Stimulated activated CD4-positive, alpha-beta T cell treated with anti-CD3 and anti-CD28 coated beads, Interleukin-12 subunit alpha, Interleukin-12 subunit beta, amount 100 ng/mL, for 48 hours (primary cell): ENCODE measurements at places on chromosomes 2 and 18.

DNA sequence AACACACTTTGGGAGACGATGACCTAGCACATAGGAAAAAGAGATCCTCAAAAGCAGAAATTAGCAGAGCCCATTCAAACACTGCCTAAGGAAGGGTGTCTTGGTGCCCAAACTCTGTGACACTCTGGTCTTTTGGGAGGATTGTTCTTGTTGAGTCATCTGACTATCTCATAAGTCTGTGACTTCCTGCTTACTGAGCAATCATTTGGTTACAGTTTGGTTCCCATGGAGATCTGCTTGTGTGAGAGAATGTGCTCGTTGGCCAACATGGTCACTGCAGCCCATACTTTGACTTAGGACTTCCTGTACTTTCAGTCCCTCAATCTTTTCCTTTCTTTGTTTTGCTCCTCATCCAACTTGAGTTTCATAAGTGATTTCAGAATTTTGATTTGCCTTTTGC, 602.9 kb downstream of the NYAP2 start:
- no peak for DNase-seq

GRCh38 chr18:62152844-62153243, 34.0 kb downstream of the PIGN start:
- DNase-seq = no peak

GRCh38 chr2:218024871-218025270, 22.1 kb upstream of the TNS1 start:
- DNase-seq = no peak

- DNase-seq = peak; percentile 42
Measured at GRCh38 chr2:207123335-207123744, 42.4 kb downstream of the KLF7 start.

DNA sequence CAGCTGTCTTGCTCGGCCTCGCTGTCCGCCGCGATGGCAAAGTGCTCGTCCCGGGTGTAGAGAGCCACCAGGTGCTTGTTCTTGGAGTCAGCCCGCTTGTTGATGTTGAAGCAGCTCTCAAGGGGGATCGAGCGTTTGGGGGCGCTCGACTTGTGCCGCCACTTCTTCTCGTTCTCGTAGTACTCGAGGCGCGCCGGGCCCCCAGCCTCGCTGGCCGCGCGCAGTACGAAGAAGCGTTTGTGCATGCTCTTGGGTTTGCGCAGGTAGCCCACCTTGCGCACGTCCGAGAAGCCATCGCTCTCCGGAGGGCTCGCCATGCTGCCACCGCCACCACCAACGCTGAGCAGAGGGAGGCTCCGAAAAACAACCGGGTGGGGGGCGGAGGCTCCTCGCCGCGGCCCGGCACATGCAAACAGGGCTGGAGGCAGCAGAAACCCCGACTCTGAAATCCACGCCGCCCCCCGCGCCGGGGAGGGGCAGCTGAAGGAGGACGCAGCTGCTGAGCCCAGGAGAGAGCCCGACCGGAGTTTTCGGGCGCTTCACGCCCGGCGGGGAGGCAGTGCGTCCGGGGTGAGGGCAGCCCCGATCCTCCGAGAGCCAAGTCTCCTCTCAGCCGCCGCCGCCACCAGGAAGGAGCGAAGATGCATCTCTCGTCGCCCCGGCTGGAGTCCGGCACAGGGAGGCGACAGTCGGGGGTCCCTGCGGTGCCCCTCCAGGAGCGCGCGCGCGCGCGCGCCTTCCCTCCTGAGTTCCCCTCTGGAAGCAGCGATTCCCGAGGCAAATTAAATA, 1.0 kb downstream of the IRS1 start:
- DNase-seq = no peak

GRCh38 chr2:191637182-191638078, 40.5 kb upstream of the NABP1 start:
- no peak for DNase-seq

- DNase-seq = no peak
Measured at GRCh38 chr18:3869848-3870247, 419.9 kb downstream of the TGIF1 start.

DNA sequence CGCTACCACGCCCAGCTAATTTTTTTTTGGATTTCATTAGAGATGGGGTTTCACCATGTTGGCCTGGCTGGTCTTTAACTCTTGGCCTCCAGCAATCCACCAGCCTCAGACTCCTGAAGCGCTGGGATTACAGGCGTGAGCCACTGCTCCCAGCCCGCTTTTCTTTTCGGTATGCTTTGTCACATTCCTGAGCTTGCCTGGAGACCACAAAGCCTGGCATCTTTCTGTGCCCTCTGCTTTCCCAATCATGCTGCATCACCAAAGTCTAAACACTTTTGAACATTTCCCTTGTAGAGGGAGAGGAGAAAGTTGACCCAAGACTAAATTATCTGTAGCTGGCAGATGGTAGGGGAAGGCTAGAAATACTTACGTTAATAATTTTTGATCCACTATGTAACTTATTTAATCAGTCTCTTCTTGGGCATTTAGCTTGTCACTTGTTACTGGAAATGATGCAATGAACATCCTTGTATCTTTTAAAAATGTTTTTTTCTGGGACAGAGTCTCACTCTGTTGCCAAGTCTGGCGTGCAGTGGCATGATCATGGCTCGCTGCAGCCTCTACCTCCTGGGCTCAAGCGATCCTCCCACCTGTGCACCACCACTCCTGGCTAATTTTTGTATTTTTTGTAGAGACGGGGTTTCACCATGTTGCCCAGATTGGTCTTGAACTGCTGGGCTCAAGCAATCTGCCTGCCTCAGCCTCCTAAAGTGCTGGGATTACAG, 2.7 kb upstream of the NPC1 start:
- DNase-seq = no peak

GRCh38 chr2:144459286-144459685, 60.6 kb downstream of the ZEB2 start:
- DNase-seq = no peak

- DNase-seq = no peak
Measured at GRCh38 chr2:100747551-100747950, 72.4 kb upstream of the NPAS2 start.

- DNase-seq = no peak
Measured at GRCh38 chr2:227865291-227865690, 6.1 kb upstream of the DAW1 start.

GRCh38 chr18:33653231-33653630, 75.2 kb downstream of the ASXL3 start:
- DNase-seq = no peak

- no peak for DNase-seq
Measured at GRCh38 chr18:76993573-76993972, 139.0 kb downstream of the MBP start.

- no peak for DNase-seq
Measured at GRCh38 chr2:133506996-133507395, 61.3 kb downstream of the NCKAP5 start.

DNA sequence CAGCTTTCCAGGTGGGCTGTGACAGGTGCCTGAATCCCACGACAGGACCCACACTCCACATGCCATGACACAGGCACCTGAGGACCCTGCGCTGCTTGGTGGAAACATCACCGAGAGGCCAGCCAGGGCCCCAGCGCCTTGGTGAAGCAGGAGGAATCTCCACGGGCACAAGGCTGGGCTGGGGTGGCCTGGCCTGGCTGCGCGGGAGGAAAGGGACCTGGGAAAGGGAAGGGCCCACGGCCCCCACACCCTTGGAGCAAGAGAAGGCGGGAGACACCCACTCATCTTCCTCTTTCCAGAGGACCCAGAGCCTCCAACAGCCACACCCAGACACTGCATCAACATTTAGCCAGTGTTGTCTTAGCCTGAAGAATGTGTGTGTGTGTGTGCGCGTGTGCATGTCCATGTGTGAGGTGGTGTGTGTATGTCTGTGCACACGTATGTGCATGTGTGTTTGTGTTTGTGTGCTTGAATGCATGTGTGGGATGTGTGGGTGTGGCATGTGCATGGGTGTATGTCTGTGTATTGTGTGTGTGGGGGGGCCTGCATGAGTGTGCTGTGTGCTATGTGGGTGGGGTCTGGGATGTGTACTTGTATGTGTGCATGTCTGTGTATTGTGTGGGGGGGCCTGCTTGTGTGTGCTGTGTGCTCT, 6.3 kb upstream of the OTOS start:
- DNase-seq = no peak

GRCh38 chr2:136248242-136248641, 130.3 kb upstream of the CXCR4 start:
- no peak for DNase-seq

DNA sequence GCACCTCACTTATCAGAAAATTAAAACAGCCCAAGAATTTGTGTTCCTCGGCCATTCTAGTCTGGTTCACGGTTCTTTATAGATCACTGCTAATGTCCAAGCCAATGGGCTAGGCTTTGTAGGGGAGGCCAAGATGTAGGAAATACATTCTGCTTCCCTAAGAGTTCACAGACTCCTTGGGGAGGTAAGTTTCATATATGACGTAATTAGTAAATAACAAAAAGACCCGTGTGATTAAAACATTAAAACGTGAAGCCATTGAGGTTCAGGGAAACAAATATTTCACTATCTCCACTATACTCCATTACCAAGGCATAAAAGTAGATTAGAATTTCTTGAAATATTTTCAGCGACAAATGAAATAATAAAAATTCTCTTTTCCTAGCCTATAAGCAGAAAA, 272.5 kb upstream of the KLHL29 start:
- DNase-seq = no peak

GRCh38 chr2:5932556-5933469, 240.6 kb downstream of the SOX11 start:
- no peak for DNase-seq

GRCh38 chr2:4077017-4077416, 373.6 kb downstream of the DCDC2C start:
- DNase-seq = no peak

DNA sequence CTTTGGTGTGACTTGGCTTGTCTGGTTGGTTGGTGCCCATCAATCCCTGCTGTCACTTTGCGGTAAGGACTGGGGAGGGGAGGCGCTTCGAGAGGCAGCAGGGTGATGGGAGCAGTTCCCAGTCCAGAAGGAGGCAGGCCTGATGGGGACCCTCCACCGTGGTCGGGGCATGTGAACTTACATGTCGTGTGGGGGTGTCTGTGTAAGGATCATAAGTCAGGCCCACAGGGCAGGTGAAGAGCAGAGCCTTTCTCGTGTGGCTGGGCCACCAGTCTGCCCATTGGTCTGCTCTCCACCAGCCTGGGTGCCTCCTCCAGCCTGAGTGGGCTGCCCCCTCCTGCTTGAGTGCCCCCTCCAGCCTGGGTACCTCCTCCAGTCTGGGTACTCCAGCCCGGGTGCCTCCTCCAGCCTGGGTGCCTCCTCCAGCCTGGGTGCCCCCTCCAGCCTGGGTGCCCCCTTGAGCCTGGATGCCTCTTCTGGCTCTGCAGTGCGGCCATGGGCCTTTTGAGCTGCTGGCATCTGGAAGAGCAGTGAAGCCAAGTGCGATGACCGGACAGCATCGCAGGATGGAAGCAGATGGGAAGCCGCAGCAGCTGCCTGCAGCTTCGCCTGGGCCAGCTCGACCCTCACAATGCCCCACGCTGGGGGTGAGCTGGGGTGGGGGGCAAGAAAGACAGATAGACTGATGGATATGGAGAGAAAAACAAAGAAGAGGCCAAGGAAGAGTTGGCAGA, 25.0 kb downstream of the ATOH8 start:
- DNase-seq = no peak
